ENCODE measurements at places on chromosomes 6 and 20.

DNA sequence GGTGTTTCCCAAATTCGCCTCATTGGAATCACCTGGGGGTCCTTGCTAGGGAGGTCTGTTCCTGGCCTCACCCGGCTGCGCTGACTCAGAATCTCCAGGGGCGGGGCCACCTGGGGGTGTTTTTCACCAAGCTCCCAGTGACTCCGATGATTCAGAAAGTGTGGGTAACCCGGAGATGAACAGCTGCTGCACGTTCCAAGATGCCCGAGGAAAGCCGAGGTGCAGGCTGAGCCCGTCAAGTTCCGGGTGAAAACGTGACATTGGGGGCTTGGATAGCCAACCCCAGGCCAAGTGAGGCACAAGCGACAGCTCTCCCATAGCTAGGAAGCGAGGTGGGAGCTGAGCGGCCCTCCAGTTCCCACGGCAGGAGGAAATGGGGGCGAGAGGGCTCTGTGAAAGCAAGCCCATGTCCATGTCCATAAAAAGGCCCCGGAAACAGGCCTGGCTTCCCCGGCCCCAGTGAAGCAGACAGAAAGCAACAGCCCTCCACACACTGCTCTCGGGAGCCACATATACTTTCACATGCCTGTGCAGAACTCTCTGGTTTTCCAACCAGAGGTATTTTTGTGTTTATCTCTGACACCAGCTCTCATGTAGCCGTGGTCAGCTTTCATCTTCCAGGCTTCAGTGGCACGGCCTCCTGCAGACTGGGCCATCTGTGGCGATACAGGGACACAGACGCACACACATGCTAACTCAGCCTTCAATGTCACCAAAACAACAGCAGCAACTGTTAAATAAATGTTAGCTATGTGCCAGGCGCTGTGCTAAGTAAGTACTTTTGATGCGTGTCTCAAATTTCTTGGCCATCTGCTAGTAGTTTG, 90.7 kb upstream of the CCDC28A start:
- no peak for DNase-seq

- no peak for DNase-seq
Observed at GRCh38 chr6:73951183-73951582, 255.2 kb downstream of the CD109 start.

GRCh38 chr6:31834367-31835250, 7.1 kb downstream of the HSPA1B start:
- peak; percentile 84 for DNase-seq

DNA sequence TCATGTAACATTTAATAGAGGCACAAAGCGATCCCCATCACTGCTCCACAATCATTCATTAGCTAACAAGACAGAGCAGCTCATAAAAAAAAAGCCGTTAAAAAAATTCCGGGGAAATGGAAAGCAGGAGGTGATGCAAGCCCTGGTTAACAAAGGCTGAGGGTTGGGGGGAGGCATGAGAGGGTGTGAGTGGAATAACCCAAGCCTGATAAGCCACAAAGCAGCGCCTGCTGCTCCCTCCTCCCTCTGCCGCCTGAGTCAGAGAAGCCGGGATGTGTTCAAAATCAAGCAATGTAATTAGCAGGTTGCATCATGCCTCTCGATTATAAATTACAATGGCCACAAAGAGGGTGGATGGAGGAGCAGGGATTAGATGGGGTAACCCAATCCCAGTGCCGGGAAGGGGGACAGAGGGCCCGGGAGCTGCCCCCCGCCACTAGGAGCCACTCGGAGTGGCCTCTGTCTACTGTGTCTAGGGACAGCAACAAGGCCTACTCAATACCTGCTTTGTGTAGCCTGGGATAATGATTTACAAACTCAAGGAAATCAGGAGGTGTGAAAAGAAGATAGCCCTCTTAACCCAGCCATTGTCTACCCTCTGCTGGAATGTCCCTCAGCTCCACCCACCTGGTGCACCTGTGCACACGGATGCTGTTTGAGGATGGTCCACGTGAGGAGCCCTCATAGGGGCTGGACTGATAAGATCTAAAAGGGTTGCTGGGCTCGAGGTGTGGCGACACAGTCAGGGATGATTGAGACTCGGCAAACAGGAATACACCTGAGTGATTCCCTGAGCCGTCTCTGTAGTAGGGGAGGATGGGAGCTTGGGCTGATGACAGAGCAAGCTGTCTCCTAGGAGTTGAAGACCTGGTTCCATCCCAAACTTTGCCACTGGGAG, 156.9 kb downstream of the VEGFA start:
- no peak for DNase-seq

DNA sequence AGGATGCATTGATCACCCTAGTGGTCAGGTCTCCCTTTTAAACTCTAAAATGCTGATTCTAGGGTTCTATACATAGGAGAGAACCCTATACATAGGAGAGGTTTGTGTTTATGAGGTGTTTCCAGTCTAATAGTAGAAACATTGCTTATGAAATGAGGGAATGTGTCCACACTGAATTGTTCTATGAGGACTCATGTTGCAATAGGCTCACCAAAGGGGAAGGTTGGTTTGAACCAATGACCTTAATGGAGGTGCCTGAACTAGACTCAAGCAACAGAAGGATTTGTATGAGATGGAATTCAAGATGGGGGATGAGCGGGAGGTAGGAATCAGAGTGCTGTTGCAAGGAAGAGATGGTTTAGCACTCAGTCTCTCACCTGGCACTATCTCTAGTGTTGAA, 33.5 kb upstream of the UBR2 start:
- no peak for DNase-seq

DNA sequence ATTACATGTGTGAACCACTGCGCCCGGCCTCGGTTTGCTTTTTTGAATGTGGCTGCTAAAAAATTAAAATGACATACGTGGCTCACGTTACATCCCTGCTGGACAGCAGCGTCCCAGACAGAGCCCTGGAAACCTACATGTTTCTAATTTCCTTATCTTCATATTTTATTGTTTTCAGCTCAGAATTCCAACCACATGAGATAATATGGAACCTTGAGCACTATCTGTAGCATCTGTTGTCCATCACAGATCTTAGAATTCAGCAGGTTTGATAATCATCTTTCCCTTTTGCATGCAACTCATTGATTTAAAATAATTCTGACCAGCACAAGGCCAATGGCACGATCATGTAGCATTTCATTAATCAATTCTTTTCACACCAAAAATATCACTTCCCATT, 25.9 kb upstream of the CCR6 start:
- no peak for DNase-seq

DNA sequence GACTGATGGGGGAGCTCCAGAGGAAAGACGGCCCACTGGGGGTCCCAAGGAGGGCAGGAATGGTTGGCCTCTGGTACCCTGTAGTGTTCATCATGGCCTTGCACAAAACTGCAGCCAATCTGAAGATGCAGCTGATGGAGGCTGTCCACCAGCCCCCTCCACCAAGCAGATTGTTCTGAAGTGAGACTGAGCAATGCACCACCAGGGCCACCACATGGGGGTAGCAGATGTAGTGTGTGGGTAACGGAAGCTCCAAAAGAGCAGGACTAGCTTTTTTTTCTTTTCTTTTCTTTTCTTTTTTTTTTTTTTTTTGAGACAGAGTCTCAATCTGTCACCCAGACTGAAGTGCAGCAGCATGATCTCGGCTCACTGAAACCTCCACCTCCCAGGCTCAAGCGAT, 181.0 kb upstream of the MYLIP start:
- DNase-seq: no peak

GRCh38 chr20:57876163-57876562, 166.3 kb upstream of the PMEPA1 start:
- no peak for DNase-seq

DNA sequence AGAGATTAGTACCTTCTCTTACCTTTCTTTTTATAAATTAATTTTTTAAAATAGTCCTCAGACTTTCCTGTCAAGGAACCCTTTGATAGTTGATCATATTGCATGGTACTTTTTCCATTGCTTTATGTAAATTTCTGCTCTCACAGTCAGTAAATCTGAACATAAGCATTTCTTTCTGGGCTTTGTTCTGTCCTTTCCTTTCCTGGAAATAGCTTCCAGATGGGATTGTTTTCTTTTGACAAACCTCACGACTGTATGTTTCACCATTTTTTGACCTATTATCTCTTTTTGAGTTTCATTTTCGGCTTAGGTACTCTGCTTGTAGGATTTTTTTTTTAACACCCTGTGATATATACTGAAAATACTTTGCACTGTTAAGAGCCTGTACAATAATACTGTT, 32.6 kb downstream of the UTRN start:
- DNase-seq: no peak

GRCh38 chr6:160733050-160733646, 31.1 kb downstream of the PLG start:
- no peak for DNase-seq

- no peak for DNase-seq
Observed at GRCh38 chr20:23180451-23180921, 94.4 kb upstream of the CD93 start.

- DNase-seq: no peak
Observed at GRCh38 chr6:85948481-85948880, 305.8 kb upstream of the SYNCRIP start.

DNA sequence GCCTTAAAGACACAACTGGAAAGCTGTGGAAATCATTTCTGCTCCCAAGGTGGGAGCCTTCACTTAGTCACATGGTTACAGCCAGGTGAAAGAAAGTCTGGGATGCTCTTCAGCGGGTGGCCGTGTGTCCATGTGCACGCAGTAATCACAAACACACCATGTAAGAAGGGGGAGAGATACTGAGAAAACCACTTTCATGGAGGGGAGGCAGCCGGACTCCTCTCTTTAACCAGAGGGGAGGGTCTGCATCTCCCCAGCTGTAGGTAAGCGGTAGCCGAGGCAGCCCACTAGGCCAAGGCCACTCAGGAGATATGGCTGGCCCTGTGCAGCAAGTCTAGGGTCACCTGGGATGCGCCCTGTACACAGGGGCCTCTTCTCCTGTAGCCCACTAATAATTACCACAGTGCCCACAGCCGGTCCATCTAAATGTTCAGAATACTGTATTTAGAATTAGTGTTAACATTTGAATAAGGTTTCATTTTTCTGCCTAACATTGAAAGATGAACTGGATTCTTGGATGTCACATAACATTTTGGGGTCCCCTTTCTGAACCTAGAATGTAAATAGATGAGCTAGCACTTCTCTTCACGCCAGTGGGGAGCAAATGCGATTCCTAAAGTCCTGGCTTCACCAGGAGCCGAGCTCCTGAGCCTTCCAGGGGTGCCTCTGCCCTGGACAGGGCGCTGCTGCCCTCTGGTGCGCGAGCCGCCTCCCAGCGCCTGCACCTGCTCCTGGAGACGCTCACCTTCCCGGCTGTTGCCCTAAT, 15.9 kb downstream of the GPR31 start:
- DNase-seq: no peak

DNA sequence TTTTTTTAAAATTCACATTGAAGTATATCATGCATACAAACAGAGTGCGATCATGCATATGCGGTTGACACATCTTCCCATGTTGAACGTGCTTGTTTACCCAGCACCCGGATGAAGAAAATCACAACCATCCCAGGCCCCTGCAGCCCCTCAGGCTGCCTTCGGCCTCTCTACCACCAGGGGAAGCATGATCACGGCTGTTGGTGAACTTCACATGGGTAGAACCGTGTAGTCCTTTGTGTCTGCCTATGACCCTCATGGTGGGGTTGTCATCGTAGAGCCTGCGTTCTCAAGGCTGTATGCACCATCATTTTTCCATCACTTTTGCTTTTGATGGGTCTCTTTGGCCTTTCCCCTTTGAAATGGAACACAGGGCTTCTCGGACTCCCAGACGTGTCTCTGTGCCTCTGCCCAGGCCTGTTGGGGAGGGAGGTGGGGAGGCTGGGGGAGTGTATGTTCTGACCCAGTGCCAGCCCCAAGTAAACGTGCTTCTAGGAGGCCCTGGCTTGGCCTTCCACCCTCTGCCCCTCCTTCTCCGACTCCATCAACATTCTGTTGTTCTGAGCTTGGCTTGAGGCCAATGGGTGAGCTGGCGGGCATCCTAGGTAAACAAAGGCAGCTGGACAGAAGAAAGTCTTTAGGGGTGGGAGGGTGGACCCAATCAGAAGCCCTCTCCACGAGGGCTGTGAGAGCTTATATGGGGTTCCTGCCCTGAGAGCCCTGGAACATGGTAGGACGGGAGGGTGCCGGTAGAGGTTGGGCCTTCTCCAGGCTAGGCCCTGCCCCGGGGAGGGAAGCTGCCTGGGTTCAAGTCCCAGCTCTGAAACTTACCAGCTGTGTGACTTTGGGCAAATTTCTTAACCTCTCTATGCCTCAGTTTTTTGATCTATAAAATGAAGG, 39.7 kb downstream of the TGM2 start:
- no peak for DNase-seq

Data from caudate nucleus (tissue), 63 donors.